NCI-H2029 (cell line): ENCODE measurements at places on chromosomes 16 and 17.
A peak's percentile ranks its signal among the peaks of the same experiment; 100 is the strongest.

DNA sequence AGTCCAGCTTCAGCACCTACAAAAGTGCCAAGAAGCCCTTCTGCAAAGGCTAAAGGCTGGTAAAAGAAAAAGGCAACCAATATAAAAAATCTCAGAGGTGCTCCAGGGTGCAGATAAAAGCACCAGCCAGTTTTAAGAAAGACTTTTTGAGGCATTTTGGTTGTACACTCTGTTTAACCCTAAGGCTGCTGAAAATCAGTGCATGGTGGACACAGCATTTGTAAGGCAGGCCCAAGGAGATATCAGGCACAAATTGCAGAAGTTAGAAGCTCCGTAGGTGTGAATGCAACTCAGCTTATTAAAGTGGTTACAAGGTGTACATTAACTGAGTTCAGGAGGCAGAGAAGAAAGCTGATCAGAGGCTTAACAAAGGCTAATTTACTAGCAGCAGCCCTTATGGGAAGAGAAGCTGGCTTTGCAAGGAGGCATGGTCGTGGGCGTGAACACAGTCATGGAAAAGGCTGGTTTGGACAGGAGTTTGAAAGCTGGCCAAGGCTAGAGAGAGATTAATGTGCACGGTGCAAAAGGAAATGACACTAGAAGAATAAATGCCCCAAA is 21.1 kb downstream of the ACSM1 start:
- DNase-seq = peak; percentile 50

DNA sequence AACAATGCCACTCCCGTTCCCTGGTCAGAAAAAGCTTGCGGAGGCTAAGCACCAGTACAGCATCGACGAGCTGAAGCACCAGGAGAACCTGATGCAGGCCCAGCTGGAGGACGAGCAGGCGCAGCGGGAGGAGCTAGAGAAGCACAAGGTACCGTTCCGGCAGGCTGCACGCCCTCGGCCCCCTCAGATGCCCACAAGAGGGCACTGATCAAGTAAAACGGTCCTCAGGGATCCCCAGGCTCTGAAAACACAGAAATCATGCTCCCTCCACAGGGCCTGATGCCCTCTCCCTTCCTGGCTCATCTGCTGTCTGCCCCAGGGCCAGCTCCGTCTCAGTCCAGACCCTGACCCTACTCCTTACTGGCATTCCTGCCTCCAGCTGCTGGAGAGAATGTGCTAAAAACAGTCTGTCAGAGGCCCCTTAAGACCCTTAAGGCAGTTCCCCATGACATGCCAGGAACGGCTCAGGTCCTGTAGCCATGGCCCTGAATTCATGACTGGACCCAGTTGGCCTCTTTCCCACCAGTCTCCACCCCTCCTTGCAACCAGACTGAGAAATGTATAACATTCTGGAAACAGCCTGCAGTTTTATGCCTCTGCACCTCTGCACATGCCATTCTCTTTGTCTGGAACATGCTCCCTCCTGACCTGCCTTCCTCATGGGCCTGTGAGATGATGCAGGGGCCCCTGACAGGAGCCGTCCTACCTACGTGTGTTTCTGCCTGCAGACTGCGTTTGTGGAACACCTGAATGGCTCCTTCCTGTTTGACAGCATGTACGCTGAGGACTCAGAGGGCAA is 21.8 kb downstream of the DRC3 start:
- no peak for DNase-seq

DNA sequence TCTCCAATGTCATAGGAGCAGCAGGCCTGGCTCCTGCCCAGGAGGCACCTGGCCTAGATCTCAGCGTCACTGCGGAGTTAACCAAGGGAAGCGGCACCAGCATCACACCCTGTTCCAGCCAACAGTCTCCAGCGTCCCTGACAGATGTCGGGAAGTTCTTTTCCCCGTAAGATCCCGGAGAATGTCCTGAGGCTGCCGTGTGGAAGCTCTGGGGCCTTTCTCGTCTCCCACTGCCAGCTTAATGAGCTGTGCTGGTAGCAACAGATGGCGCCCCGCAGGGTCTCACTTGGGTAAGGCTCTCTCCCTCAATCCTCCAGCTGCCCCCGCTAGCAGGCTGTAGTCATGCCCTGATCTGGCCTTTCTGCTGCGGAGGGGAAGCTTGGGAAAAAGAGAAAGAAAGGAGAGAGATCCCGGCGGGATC is 57.5 kb downstream of the MARCHF10 start:
- no peak for DNase-seq

DNA sequence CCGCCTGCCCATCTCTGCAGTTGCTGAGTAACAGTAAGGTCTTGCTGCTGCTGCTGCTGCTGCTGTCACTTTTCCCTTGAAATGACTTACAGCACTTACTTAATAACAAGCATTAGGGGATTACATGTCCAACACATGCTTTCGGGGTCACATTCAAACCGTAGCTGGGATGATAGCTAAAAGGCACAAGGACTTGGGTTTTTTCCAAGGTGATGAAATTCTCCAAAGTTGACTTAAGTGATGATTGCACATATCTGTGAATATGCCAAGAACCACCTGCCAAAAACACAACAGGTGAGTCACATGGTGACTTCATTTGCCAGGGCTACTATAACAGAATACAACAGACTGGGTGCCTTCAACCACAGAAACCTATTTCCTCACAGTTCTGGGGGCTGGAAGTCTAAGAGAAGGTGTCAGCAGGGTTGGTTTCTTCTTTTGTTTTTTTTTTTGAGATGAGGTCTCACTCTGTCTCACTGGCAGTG is 121.9 kb upstream of the TNRC6C start:
- DNase-seq = peak; percentile 40

DNA sequence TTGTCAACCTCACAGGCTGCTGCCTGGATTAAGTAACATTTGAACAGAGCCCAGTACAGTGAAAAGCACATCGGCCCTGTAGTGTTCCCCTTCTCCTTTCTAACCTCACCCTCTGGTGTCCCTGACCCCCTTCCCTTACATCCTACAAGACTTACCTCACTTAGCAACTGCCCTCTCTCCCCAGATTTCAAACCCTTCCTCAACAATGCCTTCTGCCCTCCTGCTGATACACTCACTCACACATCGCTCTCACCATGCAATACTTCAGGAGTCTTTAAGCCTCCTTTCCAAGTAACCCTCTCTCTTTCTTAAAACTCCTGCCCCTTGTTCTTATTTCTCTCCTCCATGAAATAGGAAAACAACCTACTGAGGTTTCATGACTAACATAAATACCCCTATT is 17.8 kb downstream of the ZZEF1 start:
- DNase-seq = no peak

DNA sequence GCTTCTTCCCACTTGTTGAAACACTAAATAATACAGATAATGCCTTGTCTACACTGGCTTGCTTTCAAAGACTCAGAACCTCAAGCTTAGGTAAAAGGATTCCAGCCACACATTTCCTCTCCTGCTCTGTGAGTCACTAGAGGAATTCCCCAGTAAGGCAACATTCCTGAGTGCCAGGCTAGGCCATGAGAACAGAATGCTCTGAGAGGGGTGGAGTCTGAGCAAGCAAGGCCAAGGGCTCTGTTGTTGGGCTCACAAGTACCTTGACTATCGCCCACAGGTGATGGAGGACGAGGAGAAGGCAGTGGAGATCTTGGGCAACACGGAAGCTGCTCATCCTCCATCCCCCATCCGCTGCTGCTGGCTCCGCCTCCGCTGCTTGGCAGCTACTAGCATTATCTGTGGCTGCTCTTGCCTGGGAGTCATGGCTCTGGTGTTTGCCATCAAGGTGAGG is 6.7 kb upstream of the PHKG2 start:
- DNase-seq = no peak

GRCh38 chr16:79185711-79186110 is 414.8 kb downstream of the MAF start:
- DNase-seq = no peak

GRCh38 chr16:84161801-84162200 is 16.7 kb downstream of the DNAAF1 start:
- no peak for DNase-seq

DNA sequence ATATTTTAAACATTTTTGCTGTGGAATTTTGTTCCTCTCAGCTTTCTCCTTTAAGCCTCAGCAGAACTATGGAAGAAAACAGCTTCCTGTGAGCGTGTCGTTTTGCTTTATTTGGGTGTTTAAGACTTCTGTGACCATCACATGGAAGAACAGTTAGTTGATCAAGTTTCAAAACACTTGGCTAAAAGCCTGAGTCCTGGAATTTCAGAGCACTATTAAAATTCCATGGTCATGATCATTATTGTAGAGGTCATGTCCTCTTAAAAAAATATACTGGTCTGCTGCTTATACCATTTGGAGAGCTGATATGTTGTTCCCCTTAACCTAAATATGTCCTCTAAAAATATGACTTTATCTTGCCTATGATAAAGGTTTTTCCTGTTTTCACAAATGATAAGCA is 12.6 kb upstream of the CDR2 start:
- no peak for DNase-seq

DNA sequence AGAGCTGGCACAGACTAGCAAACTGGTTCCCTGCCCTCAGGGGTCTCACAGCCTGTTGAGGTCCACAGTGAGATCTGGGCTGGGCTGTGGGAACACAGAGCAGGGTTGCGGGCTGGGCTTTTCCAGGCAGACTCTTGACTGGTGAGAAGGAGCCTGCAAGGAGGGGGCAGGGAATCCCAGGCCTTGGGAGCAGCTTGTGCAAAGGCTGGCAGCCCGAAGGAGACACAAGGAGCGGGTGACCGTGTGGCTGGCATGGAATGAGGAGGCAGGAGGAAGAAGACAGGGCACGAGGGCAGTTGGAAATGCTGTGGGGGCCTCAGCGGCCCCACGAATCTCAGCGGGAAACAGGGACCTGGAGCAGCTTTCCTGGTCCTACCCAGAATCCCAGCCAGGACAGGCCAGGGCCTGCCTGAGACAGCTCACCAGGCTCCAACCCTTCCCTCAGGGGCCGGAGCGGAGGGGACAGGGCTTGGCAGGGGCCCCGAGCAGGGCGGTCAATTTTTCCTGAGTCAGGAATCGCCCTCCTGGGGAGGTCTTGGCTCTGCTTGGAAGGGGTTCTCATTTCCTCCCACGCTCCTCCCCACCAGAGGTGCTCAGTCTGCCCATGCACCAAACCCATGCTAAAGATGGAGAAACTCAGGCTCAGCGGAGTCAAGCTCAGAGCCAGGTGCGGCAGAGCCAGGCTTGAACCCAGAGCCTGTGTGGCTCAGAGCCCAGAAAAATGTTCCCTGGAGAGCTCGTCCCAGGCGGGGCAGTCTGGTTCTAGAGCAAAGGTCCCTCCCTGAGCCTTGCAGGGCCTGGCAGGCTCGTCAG is 9.2 kb upstream of the SNN start:
- DNase-seq = no peak

DNA sequence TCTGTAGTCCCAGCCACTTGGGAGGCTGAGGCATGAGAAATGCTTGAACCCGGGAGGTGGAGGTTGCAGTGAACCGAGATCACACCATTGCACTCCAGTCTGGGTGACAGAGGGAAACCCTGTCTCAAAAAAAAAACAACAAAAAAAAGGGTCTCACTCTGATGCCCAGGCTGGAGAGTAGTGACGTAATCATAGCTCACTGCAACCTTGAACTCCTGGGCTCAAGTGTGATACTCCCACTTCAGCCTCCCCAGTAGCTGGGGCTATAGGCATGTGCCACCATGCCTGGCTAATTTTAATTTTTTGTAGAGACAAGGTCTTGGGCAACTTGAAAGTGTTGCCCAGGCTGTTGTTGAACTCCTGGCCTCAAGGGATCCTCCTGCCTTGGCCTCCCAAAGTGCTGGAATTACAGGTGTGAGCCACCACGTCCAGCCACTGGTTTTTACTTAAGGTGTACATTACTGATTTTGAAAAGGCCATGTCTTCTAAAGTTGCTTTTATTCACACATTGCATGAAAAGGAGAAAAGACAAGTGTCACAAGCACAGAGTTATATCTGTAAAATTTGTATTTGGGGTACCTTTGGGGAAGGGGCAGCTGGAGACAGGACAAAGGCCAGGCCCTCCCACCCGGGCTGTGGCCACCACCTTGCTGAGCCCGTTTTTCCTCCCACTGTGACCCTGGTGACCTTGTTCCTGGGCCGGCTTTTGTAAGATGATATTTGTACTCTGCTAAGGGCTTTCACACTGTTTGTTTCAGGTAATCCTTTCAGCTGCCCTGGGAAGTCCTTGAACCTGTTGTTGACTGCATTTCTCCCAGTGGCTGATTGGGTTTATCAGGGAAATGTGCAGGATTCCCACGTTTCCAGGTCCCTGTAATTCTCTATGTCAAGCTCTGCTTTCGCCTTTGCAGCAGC is 11.5 kb downstream of the GPT2 start:
- DNase-seq = no peak

- peak; percentile 62 for DNase-seq
Observed at GRCh38 chr16:3158510-3159314, 23.9 kb downstream of the ZNF213 start.

- DNase-seq = no peak
Observed at GRCh38 chr16:12535535-12536411, 267.9 kb downstream of the CPPED1 start.

GRCh38 chr17:39671651-39672521 is 3.6 kb downstream of the PNMT start:
- no peak for DNase-seq

GRCh38 chr17:76683011-76683755 is 27.6 kb downstream of the MXRA7 start:
- no peak for DNase-seq

GRCh38 chr17:75340631-75341030 is 51.4 kb upstream of the SLC25A19 start:
- no peak for DNase-seq

GRCh38 chr16:11354407-11354732 is 9.1 kb downstream of the RMI2 start:
- no peak for DNase-seq

- no peak for DNase-seq
Observed at GRCh38 chr17:45700171-45701090, 83.7 kb upstream of the CRHR1 start.

DNA sequence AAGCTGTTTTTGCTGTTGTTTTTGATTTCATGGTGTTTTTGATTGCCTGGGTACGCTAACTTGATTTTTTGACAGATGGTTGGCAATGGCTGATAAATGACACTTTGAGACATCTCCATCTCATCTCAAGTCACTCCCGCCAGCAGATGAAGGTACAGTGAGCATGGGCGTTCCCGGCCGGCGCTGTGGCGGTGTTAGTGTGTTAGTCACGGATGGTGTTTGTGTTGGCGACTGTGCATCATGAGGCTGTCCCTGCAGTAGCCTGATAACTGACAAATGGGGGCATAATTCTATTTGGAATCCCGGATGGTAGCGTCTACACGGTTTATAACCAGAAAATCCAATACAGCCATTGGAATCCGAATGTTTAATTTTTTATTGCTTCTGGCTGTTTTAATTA is 81.6 kb upstream of the ZNF750 start:
- DNase-seq = no peak

- DNase-seq = no peak
Observed at GRCh38 chr16:28106467-28107215, 43.1 kb upstream of the GSG1L start.

DNA sequence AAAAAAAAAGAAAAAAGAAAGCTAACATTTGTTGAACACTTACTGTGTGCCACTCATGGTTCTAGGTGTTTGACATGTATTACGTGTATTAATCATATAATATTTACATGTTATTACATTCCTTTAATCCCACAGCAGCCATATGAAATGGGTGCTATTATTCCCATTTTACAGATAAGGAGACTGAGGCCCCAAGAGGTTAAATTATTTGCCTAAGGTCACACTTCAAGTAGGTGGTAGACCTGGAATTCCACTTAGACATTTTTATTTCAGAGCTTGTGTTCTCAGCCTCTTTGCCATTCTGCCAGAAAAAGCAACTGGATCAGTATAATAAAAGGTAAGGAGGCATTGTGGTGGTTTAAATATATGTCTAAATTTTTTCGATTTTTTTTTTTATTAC is 55.1 kb upstream of the HS3ST4 start:
- DNase-seq = no peak

GRCh38 chr17:76570877-76571471 is 14.7 kb downstream of the ST6GALNAC2 start:
- no peak for DNase-seq

GRCh38 chr17:60529806-60530205 is 3.8 kb upstream of the APPBP2 start:
- no peak for DNase-seq
